Keratinocyte (primary cell): ENCODE measurements at places on chromosomes 5 and 9.

DNA sequence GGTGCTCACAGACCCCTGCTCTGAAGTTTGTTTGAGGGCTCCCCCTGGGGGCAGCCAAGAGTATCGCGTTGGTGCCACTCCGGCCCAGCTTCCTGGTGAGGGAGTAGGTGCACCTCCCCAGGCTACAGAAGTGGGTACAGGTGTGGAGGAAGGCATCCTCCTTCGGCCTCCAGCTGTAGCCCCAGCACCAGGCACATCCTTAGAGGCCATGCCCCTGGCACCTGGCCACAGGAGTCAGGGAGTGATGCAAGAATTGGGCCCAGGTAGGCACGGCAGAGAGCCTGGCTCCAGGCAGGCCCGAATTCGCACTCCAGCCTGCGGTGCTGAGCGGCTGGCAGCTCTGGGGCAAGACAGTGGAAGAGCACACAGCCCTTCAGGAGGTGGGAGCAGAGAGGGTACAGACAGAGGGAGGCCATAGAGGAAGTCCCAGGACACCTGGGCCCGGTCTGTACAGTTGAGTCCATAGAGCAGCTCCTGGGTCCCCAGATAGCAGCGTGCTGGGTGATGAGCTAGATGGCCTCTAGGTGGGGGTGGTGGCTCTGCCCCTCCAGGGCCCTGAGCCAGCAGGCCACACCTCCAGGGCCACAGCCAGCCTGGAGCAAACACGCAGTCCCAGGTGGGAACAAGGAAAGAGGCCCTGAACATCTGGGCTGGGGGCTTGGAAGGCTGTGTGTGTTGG is 2.4 kb downstream of the SAPCD2 start:
- no peaks in the 10 kb centered on the region for H3K27me3 ChIP-seq
- no peaks in the 10 kb centered on the region for H3K36me3 ChIP-seq
- no peak overlapping the region for H3K27ac ChIP-seq
- no peak for DNase-seq

GRCh38 chr5:108884736-108885135 is 137.0 kb downstream of the FER start:
- H3K4me3 ChIP-seq: no peak overlapping the region
- H3K4me1 ChIP-seq: no peaks in the 10 kb centered on the region
- H3K27ac ChIP-seq: no peak overlapping the region
- no peaks in the 10 kb centered on the region for H3K36me3 ChIP-seq
- H3K27me3 ChIP-seq: no peaks in the 10 kb centered on the region
- DNase-seq: no peak

DNA sequence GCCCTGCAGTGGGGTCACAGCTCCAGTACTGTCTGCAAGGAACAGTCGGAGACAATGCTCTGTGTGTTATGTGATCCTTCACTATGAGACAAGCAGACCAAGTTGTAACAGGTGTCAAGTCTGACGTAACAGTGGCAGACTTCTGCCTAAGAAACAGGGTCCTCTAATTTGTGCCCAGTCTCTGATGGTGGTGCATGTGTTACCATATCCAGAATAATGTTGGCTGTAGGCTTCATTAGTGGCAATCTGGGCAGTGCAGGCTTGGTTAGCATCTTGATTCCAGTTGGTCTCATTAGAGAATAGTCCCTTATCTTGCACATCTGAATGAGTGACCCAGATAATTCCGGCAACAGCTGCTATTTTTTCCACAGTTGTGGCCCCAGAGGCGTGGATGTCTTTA is 33.8 kb downstream of the ZNF131 start:
- H3K4me1 ChIP-seq: no peaks in the 10 kb centered on the region
- H3K36me3 ChIP-seq: peaks cover 2% of the 10 kb centered on the region
- no peak overlapping the region for H3K4me3 ChIP-seq
- H3K27ac ChIP-seq: no peak overlapping the region
- DNase-seq: no peak

- H3K4me1 ChIP-seq: no peaks in the 10 kb centered on the region
- DNase-seq: no peak
- no peaks in the 10 kb centered on the region for H3K27me3 ChIP-seq
- H3K27ac ChIP-seq: no peak overlapping the region
- no peaks in the 10 kb centered on the region for H3K36me3 ChIP-seq
Measured at GRCh38 chr9:18159254-18159653, 314.7 kb upstream of the ADAMTSL1 start.

GRCh38 chr9:8362250-8362649 is 562.7 kb upstream of the DMAC1 start:
- no peaks in the 10 kb centered on the region for H3K27me3 ChIP-seq
- H3K36me3 ChIP-seq: no peaks in the 10 kb centered on the region
- H3K27ac ChIP-seq: no peak overlapping the region
- no peak for DNase-seq
- no peaks in the 10 kb centered on the region for H3K4me1 ChIP-seq
